ENCODE measurements at places on chromosomes 4 and X.
A peak's percentile ranks its signal among the peaks of the same experiment; 100 is the strongest.

- DNase-seq = no peak
Observed at GRCh38 chr4:165308606-165309005, 18.9 kb upstream of the MSMO1 start.

- no peak for DNase-seq
Observed at GRCh38 chr4:123976285-123976684, 579.7 kb downstream of the SPRY1 start.

DNA sequence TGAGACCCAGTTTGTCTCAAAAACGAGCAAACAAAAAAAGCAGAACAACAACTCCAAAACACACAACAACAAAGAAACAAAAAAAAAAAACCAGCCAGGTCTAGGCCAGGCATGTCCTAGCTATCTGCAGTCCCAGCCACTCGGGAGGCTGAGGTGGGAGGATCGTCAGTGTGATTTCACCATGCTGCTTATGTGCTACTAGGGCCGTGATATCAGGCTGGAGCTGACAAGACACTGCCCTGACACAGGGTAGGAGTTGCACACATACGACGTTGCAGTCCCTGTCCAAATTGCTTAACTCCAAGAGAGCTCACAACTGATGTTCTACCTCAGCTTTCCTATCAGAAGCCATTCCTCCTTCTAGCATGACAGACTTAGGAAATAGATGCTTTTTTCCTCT lies 204.9 kb downstream of the AASDH start:
- DNase-seq = no peak

DNA sequence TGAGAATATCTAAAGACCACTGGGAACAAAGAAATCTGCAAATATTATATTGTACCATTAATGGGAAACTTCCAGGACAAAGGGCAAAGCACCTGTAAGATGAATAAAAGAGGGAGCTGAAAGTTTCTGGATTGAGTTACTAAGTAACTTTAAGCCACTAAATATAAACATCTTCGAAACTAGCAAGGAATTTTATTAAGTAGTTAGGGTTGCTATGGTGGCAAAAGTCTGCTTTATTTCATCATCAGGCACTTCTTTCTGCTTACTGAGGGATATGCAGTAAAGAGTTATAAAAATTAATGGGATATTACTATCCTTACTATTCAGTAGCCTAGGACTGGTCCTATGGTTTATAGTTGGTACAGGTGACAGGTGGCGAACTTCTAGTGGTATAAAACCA lies 33.0 kb downstream of the SMARCA1 start:
- DNase-seq = no peak

- peak; percentile 58 for DNase-seq
Observed at GRCh38 chr4:81631958-81632441, 160.3 kb upstream of the RASGEF1B start.

- DNase-seq = no peak
Observed at GRCh38 chr4:166734797-166735196, 499.5 kb downstream of the SPOCK3 start.

Data from foreskin melanocyte (primary cell).